ENCODE measurements at places on chromosomes 1 and 21. TPM values are rescaled to one million over a fixed set of nuclear protein-coding genes. Genes with fewer than 3 reads are reported as not detected.

GRCh38 chr1:93111065-93111464 is 32.0 kb downstream of the MTF2 start:
- H3K4me1 ChIP-seq: peaks cover 25% of the 10 kb centered on the region
- no peak for DNase-seq
- H3K27ac ChIP-seq: no peak overlapping the region
- no peaks in the 10 kb centered on the region for H3K27me3 ChIP-seq
- peaks cover 72% of the 10 kb centered on the region for H3K36me3 ChIP-seq

- H3K27ac ChIP-seq: no peak overlapping the region
- no peak for DNase-seq
- no peaks in the 10 kb centered on the region for H3K27me3 ChIP-seq
- no peaks in the 10 kb centered on the region for H3K36me3 ChIP-seq
These were observed 97.2 kb upstream of the KCNK1 start for GRCh38 chr1:233516732-233517131.

DNA sequence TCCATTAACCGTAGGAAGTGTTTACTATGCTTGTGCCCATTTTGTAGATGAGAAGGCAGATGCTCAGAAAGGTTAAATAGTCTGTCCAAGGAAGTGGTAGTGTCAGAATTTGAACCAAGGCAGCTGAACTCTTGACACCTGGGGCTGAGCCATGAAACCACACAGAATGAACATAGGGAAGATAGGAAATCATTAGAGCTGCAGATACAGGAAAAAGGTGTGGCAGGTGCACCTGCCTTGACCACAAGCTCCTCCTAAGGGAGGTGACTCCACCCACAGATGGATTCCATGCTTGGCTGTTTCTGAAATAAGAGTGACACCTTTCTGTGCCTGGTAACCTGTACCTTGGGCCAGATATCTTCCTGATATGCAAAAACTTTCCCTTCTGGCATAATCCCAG is 69.9 kb upstream of the IGSF21 start:
- peaks cover 3% of the 10 kb centered on the region for H3K4me1 ChIP-seq
- peaks cover 27% of the 10 kb centered on the region for H3K27me3 ChIP-seq
- no peaks in the 10 kb centered on the region for H3K36me3 ChIP-seq

DNA sequence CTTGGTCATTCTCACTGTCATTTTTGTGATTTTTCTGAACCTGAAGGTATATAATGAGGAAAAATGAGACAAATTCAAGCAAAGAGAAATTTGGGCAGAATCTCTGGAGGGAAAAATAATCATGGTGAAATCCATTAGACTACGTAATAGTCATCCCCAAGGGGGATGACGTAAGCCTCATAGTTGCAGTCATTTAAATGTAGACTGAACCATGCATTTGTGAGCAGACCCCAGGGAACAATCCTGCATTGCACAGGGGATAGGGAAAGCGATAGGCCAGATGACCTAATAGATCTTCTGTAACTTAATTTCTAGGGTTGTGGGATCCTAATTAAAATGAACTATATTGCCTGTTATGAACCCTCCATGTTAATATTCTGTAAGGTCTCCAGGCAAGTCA is 167.4 kb upstream of the C1orf21 start:
- peaks cover 7% of the 10 kb centered on the region for H3K4me1 ChIP-seq
- no peak overlapping the region for H3K4me3 ChIP-seq
- no peak for DNase-seq
- H3K36me3 ChIP-seq: no peaks in the 10 kb centered on the region
- H3K27me3 ChIP-seq: no peaks in the 10 kb centered on the region

GRCh38 chr1:24417681-24418080 is 2.1 kb downstream of the NIPAL3 start:
- DNase-seq: no peak
- no peak overlapping the region for H3K4me3 ChIP-seq
- H3K4me1 ChIP-seq: peaks cover 41% of the 10 kb centered on the region
- H3K36me3 ChIP-seq: peaks cover 18% of the 10 kb centered on the region
- H3K27me3 ChIP-seq: no peaks in the 10 kb centered on the region

Gene RAB25
- 0.50 TPM for total RNA-seq

GRCh38 chr1:24960071-24960801 is 30.2 kb upstream of the RUNX3 start:
- no peak overlapping the region for H3K27ac ChIP-seq
- H3K4me3 ChIP-seq: no peak overlapping the region
- DNase-seq: peak; percentile 28

- H3K27ac ChIP-seq: no peak overlapping the region
- peaks cover 14% of the 10 kb centered on the region for H3K4me1 ChIP-seq
- DNase-seq: no peak
These were observed 23.6 kb downstream of the PTPRU start for GRCh38 chr1:29259802-29260441.

GRCh38 chr1:210901981-210902770 is 231.8 kb downstream of the KCNH1 start:
- no peaks in the 10 kb centered on the region for H3K4me1 ChIP-seq
- no peaks in the 10 kb centered on the region for H3K36me3 ChIP-seq
- no peak overlapping the region for H3K27ac ChIP-seq
- no peak overlapping the region for H3K4me3 ChIP-seq
- DNase-seq: no peak

DNA sequence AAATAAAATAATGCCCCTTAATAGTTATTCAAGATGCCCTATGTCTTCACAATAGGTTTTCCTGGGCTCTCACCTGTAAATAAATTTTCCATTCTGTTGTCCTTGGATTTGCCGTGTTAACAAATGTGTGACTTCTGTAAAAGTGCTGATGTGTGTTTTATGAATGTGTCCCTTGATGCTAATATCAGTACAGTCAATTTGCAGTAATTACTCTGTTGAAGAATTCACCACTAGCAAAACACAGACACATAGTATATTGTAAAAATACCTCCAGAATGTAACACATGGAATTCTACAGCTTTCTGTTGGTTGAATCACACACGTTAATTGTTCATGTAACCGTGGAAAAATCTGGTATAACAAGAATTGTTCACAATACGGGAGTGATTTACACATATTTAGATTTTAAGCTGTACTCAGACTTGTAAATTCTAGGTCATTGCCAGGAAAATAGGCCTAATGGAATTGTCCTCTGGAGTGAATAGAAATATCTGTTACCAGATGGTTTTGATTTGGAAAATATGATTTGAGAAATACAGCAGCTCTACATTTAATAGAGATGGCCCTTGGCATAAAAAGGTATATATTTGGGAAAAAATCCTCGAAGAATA is 36.7 kb upstream of the KCNK2 start:
- H3K27me3 ChIP-seq: no peaks in the 10 kb centered on the region
- H3K4me1 ChIP-seq: no peaks in the 10 kb centered on the region
- no peak overlapping the region for H3K4me3 ChIP-seq
- no peak overlapping the region for H3K27ac ChIP-seq

- no peak overlapping the region for H3K4me3 ChIP-seq
- no peak for DNase-seq
- H3K36me3 ChIP-seq: no peaks in the 10 kb centered on the region
- H3K27ac ChIP-seq: no peak overlapping the region
These were observed 95.6 kb downstream of the RGS2 start for GRCh38 chr1:192904438-192904895.

GRCh38 chr1:57489358-57490036 is 65.6 kb upstream of the DAB1 start:
- no peaks in the 10 kb centered on the region for H3K27me3 ChIP-seq
- H3K4me3 ChIP-seq: no peak overlapping the region
- no peak for DNase-seq
- H3K4me1 ChIP-seq: no peaks in the 10 kb centered on the region
- no peaks in the 10 kb centered on the region for H3K36me3 ChIP-seq

- no peak for DNase-seq
- no peaks in the 10 kb centered on the region for H3K4me1 ChIP-seq
- no peak overlapping the region for H3K27ac ChIP-seq
- H3K27me3 ChIP-seq: no peaks in the 10 kb centered on the region
- H3K4me3 ChIP-seq: no peak overlapping the region
These were observed 311.0 kb downstream of the ASTN1 start for GRCh38 chr1:176853503-176853902.

DNA sequence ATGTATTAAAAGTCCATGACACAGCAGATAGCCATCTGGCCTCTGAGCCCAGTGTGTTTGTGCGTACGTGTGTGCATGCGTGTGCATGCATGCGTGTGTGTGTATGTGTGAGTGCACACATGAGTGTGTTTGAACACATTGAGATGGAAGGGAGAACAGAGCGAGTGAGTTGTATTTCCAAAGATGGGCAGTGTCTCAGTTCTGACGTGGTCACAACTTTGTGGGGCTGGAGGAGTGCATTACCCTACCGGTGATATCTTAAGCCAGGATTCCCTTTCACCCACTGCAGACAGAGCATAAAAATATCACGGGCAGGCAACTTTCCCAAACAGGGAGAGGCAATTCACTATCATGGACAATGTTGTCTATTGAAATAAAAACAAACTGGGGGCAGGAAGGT is 27.8 kb downstream of the IRF2BP2 start:
- no peak overlapping the region for H3K4me3 ChIP-seq
- no peaks in the 10 kb centered on the region for H3K36me3 ChIP-seq
- no peak overlapping the region for H3K27ac ChIP-seq
- DNase-seq: no peak
- H3K4me1 ChIP-seq: no peaks in the 10 kb centered on the region
- no peaks in the 10 kb centered on the region for H3K27me3 ChIP-seq

Gene EFNA3
- 1.6 TPM for total RNA-seq

GRCh38 chr1:35533586-35533985 is 23.6 kb downstream of the KIAA0319L start:
- peaks cover 20% of the 10 kb centered on the region for H3K4me1 ChIP-seq
- no peaks in the 10 kb centered on the region for H3K27me3 ChIP-seq
- peaks cover 34% of the 10 kb centered on the region for H3K36me3 ChIP-seq
- no peak for DNase-seq

DNA sequence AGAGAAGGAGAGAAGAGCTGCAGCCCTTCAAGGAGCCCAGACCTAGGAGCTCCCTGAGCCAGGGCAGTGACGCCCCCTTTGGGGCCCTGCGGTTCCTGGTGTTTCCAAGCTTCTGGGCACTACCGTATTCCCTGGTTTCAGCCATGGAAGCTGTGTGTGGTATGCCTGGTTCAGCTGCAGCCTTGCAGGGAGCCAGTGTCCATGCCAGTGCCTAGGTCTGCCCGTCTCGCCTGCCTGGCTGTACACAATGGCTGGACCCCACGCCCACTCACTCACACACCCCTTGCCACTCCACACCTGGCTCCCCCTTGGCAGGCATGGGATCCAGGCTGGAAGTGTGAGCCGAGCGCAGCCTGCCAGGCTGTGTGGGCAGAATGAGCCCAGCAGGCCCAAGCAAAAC is 87.7 kb downstream of the ADARB1 start:
- peaks cover 38% of the 10 kb centered on the region for H3K36me3 ChIP-seq
- H3K27ac ChIP-seq: no peak overlapping the region
- DNase-seq: no peak
- H3K4me1 ChIP-seq: no peaks in the 10 kb centered on the region

GRCh38 chr1:169259816-169260215 is 107.8 kb downstream of the NME7 start:
- H3K27ac ChIP-seq: no peak overlapping the region
- no peaks in the 10 kb centered on the region for H3K4me1 ChIP-seq
- no peaks in the 10 kb centered on the region for H3K27me3 ChIP-seq
- H3K4me3 ChIP-seq: no peak overlapping the region
- no peaks in the 10 kb centered on the region for H3K36me3 ChIP-seq

- no peak overlapping the region for H3K4me3 ChIP-seq
- DNase-seq: no peak
- peaks cover 22% of the 10 kb centered on the region for H3K36me3 ChIP-seq
- no peaks in the 10 kb centered on the region for H3K4me1 ChIP-seq
- no peak overlapping the region for H3K27ac ChIP-seq
These were observed 37.1 kb downstream of the EIF4G3 start for GRCh38 chr1:21139601-21140000.

GRCh38 chr1:181898773-181899172 is 162.7 kb downstream of the ZNF648 start:
- no peak overlapping the region for H3K4me3 ChIP-seq
- DNase-seq: no peak
- H3K36me3 ChIP-seq: no peaks in the 10 kb centered on the region
- H3K4me1 ChIP-seq: no peaks in the 10 kb centered on the region

Gene MYOG
- not detected for total RNA-seq

Gene GPR161
- 4.0 TPM for total RNA-seq

DNA sequence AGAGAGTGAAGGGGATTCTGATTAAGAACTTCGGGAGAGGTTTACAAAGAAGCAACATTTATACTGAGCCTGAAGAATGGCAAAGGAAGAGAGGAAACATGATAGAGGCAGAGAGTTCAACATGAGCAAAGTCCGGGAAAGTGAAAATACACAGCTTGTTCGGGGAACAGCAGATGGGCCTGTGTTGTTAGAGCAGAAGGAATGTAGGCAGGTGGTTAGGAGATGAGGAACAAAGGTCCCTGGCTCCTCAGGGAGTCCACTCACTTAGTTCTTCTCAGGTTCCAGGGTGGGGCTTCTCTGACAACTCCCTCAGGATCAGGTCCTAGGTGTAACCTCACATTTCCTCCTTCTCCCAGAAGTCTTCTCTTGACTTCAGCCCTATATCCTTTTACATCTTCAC is 5.1 kb upstream of the ZNF326 start:
- no peak for DNase-seq
- no peak overlapping the region for H3K27ac ChIP-seq
- peaks cover 16% of the 10 kb centered on the region for H3K4me1 ChIP-seq
- H3K36me3 ChIP-seq: no peaks in the 10 kb centered on the region
- H3K27me3 ChIP-seq: no peaks in the 10 kb centered on the region

GRCh38 chr1:11622398-11622797 is 31.8 kb downstream of the FBXO2 start:
- H3K27ac ChIP-seq: no peak overlapping the region
- no peaks in the 10 kb centered on the region for H3K4me1 ChIP-seq
- H3K4me3 ChIP-seq: no peak overlapping the region

DNA sequence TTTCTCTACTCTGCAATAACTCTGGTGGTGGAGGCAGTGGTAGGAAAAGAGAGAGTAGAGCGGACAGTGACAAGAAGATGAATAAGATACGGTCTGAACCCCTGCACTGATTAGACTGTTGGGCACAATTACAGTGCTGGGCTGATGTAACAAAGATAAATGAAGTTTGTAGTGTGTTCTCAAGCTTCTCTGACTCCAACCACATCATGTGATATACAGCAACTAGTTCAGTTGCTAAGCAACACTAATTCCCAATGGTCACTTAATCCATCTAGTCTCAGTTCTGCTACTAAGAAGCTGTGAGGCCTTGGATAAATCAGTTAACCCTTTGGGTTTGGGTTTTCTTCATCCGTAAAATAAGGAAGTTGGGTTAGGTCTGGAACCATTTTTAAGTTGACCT is 17.3 kb downstream of the DDR2 start:
- no peak overlapping the region for H3K27ac ChIP-seq
- no peaks in the 10 kb centered on the region for H3K4me1 ChIP-seq
- no peaks in the 10 kb centered on the region for H3K27me3 ChIP-seq
- DNase-seq: no peak

DNA sequence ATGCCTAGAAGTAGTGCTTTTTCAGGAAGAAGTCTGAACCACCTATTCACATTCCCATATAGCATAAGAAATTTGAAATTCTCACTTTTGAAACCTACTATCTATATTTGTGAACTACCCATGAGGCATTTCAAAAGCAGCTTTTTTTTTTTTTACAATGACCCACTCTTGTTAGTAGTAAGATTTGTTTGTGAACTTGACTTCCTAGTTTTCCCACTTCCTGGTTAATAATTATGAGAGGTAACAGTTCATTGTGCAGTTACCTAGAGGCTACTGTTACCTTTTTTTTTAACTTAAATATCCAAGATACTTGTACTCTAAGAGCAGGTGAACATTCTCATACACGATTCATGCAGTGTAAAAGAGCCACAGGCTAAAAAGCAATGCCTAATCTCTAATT is 371.7 kb upstream of the ADGRL2 start:
- no peaks in the 10 kb centered on the region for H3K36me3 ChIP-seq
- no peaks in the 10 kb centered on the region for H3K4me1 ChIP-seq
- DNase-seq: no peak
- H3K27ac ChIP-seq: no peak overlapping the region
- no peaks in the 10 kb centered on the region for H3K27me3 ChIP-seq

Gene LRRC38
- not detected for total RNA-seq

- H3K27ac ChIP-seq: peak overlapping the region; percentile 82
- no peak for DNase-seq
- peaks cover 54% of the 10 kb centered on the region for H3K4me1 ChIP-seq
- H3K36me3 ChIP-seq: peaks cover 16% of the 10 kb centered on the region
These were observed 13.7 kb downstream of the ZBTB17 start for GRCh38 chr1:15962176-15962575.
